ENCODE measurements at places on chromosomes 2 and 18. TPM values are rescaled to one million over a fixed set of nuclear protein-coding genes. Genes with fewer than 3 reads are reported as not detected.

The CTLA4 gene
- not detected for polyA plus RNA-seq

The DOCK10 gene
- polyA plus RNA-seq, result 0.32 TPM

The ANKRD30B gene
- polyA plus RNA-seq, result not detected

The PELI1 gene
- 7.1 TPM for polyA plus RNA-seq

The ZNF892 gene
- polyA plus RNA-seq, result 0.33 TPM

The DHRS9 gene
- polyA plus RNA-seq, result not detected

The SCN3A gene
- polyA plus RNA-seq, result 0.13 TPM

The CD207 gene
- 0.13 TPM for polyA plus RNA-seq

The SNRPD1 gene
- 34.1 TPM for polyA plus RNA-seq

The SMYD1 gene
- polyA plus RNA-seq, result 112 TPM

The KIF3C gene
- 0.82 TPM for polyA plus RNA-seq

The ANKRD53 gene
- polyA plus RNA-seq, result 0.36 TPM

Data from psoas muscle (tissue), 8 donors.